ENCODE measurements at places on chromosomes 5 and 9. TPM values are rescaled to one million over a fixed set of nuclear protein-coding genes. Genes with fewer than 3 reads are reported as not detected.

BTNL8 gene
- 0.53 TPM for total RNA-seq

LYRM7 gene
- total RNA-seq = 14.2 TPM

- no peak for DNase-seq
Observed at GRCh38 chr9:88274078-88274477, 114.2 kb upstream of the SPIN1 start.

DNA sequence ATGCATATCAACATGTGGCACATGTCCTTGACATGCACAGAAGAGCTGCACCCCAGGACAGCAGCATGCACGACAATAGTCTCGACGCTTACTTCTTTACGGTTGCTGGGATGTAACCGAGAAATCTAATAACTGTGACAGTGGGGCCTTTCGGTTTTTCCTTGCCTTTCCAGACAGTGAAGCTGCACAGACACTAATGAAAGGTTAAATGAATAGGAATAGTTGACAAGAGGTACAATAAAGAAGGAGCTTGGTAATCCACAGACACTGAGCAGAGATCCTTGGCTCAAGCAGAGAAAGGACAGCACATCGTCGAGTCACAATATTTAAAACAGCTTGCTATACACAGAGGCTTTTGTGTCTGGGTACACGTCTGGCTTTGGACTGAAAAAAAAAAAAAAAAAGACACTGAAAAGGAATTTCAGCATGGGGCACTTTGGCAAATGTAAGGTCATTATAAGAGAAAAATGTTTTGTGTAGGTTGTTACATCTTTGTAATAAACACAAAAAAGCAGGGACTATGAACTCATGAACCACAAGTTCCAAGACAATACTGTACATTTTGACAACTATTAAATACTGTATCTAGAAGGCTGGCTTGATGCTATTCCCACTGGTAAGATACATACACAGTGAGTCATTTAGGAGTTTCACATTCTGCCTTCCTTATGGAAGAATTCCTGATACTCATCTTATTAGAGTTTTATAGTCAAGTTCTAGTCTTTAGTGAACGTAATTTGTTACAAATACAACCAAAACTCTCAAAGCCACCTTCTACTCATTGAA, 5.6 kb downstream of the BNC2 start:
- DNase-seq = no peak

GRCh38 chr9:128406848-128407391, 13.7 kb upstream of the CERCAM start:
- no peak for DNase-seq

DNA sequence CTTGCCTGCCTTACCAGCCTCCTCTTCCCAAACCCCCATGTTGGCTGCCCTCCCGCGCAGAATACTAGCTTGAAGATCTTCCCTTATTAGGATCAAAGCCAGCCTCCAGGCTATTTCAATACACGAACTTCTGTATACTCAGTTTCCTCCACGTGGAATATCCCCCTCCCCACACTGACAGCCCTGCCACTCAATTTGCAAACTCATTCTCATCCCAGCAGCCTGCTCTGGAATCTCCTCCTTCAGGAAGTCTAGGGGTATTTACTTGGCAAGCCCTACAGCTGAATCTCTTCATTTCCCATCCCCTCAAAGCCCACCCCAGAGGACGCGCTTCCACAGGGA, 157.0 kb upstream of the SMIM23 start:
- no peak for DNase-seq
